ENCODE measurements at places on chromosomes 6 and 20.

GRCh38 chr6:155660251-155660977 lies 204.8 kb upstream of the NOX3 start:
- DNase-seq: no peak

GRCh38 chr6:69894578-69895347 lies 28.4 kb downstream of the COL19A1 start:
- DNase-seq: no peak

DNA sequence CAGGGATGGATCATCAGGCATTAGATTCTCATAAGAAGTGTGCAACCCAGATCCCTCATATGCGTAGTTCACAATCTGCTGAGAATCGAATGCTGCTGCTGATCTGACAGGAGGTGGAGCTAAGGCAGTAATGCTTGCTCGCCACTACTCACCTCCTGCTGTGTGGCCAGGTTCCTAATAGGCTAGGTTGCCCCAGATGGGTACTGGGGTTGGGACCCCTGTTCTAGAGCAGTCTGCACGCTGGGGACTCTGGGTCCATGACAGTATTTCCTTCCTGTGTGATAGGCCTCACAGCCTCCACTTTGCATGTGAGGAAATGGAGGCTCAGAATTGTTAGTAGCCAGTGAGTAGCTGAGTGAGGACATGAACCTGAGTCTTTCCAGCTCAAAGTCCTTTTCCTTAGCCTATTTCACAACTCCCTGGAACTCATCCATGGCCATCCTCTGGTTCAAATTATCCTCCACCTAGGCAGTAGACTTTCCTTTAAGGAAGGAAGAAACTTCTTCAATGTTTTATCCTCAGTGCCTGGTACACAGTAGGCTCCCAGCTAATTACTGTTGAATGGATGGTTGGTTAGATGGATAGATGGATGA lies 117.2 kb downstream of the SYCP2 start:
- no peak for DNase-seq

DNA sequence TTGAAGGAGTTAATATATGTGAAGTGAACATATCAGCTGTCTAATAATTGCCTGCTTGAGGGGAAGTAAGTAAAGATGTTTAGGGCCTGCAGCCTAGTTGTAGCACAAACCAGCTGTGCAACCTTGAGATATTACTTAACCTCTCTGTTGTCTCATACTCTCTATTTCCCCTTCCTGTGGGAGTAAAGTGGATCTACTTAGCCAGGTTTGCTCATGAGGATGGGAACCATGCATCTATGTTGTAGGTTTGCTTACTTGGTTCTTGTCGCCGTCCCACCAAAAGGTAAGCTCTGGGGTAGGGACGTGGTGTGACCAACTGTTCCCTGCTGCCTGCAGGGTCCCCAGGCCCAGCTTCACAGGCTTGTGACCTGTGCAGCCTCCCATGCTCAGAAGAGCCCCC lies 362.7 kb upstream of the SULF2 start:
- no peak for DNase-seq

DNA sequence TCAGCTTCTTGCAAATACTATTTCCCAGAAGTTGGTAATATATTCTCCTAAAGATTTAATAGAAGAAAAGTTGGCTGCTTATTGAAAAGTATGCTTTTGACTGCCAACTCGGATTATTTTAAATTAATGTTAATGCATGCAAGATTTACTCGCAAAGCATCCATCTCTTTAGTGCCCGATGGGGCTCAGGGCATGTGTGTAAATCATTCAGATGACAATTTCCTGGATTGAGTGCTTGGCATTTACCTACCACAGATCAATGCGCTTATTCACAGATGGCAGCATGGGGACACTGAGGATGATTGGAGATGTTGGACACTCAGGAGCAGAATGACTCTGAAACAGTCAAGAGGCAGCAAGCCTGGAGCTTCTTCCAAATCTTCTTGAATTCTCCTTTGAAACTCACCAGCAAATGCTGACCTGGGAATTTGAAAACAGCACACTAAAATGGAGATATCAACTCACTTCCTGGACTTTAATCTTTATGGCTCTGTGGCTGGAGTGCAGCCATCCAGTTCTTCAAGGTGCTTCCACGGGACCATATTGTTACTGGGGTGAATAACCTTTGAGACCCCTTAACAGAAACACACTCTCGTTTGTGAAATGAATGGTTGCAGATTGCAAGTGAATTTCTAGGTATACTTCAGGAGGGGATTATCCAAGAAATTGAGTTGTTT lies 34.1 kb upstream of the TIAM2 start:
- no peak for DNase-seq

DNA sequence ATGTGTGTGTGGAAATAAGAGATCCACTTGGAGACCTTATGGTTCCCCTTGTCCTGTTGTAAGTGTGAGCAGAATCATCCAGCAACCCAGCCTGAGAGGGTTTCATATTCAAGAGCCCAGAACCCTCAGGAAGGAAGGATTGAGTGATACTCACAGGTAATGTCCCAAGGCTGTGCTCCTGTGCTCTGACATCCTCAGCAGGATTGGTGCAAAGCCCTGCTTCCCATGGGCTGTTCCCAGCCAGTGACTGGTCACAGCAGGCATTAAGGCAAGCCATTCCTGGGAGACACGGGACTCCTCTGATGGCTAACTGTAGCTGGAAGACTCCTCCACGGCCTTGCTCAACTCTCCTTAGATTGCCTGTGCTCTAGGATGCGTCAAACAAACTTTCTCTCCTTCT lies 33.8 kb upstream of the HLA-G start:
- DNase-seq: no peak

- no peak for DNase-seq
Observed at GRCh38 chr6:3943331-3943765, 94.2 kb downstream of the FAM50B start.

DNA sequence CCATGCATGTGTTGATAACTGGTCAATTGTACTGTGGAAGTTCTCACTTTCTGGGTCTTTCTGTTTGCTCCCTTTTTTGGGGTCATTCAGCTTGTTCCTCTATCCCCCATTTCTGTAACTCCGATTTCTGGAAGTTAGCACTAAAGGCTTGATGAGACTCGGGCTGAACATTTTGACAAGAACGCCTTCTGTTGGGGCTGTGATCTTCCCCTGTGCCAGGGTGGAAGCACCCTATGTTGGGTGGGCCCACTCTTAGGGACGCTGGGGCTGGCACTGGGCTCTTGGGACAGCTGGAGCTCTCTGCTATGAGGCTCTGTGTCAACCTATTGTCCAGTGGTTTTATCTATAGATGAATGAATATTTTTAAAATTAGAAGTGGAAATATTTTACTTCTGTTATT lies 60.1 kb upstream of the FRMD1 start:
- no peak for DNase-seq

DNA sequence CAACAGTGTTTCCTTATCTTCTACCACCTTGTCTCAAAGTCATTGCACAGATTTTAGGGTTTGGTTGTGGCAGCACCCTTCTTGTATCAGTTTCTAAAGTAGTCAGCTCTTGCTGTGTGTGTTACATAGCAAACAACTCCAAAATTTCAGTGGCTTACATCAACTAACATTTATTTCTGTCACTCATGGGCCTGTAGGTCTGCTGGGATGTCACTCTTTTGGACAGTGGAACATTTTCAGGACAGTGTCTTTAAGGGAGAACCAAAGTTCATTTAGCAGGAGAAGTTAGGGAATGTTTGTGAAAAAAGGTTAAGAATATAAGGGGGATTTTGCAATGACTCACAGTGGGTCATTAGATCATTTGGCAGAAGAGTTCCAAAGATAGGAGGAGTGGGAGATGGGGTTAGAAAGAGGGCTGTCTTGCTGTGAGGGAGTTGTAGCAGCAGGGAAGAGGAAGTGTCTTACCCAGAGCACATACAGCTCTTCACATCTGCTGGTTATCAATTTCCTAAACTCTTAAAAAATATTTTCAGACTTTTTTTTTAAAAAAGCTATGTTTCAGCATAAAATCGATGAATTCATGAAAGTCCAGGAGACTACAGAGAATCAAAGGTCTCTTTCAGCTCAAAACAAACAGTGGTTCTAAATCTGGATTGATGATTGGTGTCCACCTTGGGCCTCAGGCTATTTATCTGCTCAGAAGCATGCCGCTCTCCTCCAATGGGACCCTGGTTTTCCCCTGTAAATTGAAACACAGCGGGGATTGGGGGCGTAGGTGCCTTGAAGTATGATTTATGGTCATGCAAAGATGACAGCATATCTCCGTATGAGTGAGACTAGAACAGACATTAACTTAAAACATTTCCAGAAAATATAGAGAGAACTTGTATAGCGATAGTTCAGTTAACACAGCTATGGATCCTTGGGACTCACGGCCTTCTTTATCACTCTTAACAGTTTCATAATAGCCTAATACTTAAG lies 117.3 kb downstream of the B3GAT2 start:
- DNase-seq: no peak

DNA sequence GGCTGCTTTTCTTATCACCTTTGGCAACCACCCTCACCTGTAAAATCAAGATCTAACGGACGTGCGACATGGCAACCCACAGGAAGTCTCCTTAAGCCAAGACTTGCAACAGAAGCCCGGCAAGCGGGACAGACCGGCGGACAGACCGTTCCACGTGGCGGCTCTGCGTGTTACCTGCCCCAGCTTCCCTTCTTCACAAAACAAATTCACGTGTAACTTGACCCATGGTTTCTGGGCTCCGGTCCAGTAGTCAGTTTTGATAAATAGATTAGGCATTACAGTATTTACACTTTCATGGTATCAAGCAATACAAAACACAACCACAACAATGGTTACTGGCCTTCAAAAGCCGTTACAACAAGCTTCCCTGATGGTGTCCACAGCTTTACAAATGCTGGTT lies 133.8 kb downstream of the PRND start:
- no peak for DNase-seq

DNA sequence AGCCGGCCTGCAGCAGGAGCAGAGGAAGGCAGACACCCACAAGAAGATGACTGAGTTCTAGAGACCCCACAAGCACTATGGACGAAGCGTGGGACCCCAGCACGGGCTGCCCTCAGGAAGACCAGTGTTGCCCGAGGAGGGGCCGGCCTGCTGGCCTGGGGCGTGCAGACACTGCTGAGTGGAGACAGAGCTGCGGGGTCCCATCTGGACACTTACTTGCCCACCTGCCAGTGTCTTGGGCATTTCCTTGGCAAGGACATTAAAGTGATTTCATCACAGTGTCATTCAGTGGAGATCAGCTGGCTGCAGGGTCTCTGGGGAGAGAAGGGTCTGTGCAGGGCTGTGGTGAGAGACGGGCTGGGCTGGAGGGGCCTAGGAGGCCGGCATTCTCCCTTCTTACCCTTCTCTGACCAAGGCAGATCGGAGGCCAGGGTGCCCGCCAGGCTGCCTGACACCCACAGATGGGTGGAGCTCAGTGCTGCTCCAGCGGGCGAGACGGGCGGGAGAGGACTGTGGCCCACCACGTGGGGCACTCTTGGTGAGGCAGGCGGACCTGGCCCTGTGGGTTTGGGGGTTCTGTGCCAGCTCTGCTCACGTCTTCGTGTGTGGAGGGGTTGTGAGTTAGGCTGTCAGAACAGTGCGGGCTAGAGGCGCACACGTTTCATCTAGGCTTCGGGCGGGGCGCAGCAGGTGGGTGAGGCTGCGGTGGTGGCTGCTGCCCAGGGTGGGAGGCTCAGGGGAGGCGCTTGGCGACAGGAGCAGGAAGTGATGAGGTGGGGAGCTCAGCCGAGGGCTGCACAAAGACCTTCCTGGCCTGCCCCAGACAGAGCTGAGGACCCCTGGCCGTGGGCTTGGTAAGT lies at the start of gene LIME1:
Gene LIME1, plus strand, starts transcription at position 806 of the 860 bp plus-strand sequence. CDS start 886 bp downstream, outside the sequence.
- peak; percentile 54 for DNase-seq

- no peak for DNase-seq
Observed at GRCh38 chr20:51412333-51412871, 130.1 kb downstream of the NFATC2 start.
